Activated gamma-delta T cell treated with anti-CD3 and anti-CD28 coated beads, Interleukin-2, amount 50 U/mL, for 16 hours (primary cell): ENCODE measurements at places on chromosomes 3 and 15.
A peak's percentile ranks its signal among the peaks of the same experiment; 100 is the strongest.

DNA sequence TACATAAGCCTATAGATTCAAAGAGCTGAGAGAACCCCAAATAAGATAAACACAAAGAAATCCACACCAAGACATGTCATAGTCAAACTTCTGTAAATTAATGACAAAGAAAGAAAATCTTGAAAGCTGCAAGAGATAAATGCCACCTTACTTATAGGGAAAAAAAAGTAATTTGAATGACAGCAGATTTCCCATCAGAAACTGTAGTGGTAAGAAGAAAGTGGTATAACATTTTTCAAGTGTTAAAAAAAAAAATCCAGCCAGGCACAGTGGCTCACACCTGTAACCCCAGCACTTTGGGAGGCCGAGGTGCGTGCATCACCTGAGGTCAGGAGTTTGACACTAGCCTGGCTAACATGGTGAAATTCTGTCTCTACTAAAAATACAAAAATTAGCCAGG is 37.4 kb downstream of the CFAP92 start:
- no peak for DNase-seq

GRCh38 chr3:53823956-53824657 is 22.1 kb downstream of the CHDH start:
- DNase-seq, result no peak

- no peak for DNase-seq
These were observed 229.1 kb downstream of the CHST2 start for GRCh38 chr3:143348486-143349327.

- DNase-seq, result no peak
These were observed 18.7 kb upstream of the APH1B start for GRCh38 chr15:63258658-63259057.

DNA sequence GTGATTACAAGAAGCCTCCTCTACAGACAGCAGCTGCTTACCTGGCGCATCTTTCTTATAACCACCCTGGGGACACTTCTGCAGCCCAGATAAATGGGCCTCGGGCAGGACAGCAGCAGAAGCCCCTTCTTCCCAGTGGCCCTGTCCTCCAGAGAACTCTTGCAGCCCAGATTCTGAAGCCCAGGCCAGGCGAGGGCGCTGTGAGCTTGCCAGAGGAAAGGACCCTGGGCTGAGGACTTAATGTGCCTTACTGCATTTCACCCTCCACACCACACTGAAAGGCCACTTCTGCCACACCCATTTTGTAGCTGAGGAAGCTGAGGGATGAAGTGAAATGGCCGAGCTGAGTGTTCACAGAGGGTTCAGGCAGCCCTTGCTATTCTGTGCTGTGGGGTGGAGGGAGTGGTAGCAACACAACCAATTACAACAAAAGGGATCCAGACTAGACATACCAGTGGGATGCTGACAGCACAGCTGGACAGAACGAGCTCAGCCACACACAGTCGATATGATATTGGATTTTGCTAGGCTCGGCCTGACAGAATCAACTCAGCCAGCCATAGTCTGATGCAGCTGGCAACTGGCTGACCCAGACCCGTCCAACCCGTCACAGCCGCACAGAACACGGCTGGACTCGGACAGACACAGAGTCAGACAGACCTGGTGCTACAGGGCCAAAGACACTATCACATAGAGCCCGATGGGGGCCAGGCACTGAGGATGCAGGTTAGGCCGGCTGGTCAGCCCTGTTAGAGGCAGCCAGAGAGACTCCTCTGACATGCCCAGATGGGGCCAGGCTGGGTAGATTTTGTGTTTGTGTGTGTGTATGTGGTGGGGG is 7.3 kb downstream of the ACOX2 start:
- DNase-seq, result no peak

DNA sequence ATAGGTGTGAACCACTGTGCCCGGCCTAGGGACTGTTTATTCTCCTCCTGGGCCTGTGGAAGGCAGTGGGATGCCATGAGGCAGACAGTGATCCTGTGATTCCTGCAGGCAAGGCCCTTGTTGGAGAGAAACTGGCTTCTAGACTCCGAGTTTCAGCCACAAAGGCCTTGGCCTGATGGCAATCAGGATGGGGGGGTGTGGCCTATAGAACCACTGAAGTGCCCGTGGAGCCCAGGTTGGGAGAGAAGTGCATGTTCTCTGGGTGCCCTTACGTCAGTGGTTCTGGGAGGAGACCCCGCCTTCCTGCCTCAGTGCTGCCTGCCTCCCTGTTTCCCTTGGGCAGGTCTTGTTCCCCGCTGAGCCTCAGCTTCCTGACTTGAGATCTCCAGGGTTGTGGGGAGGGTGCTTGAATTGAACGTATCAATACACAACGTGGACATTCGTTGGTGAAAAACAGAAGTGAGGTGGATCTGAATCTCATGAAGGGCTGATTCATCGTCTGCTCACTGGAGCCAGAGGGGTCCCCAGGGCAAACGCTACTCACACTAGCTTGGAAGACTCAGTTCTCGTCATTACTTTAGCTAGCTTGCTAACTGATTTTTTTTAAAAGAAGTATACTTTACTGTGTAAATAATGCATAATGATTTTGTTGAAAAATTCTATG is 31.8 kb downstream of the IRAK2 start:
- no peak for DNase-seq

DNA sequence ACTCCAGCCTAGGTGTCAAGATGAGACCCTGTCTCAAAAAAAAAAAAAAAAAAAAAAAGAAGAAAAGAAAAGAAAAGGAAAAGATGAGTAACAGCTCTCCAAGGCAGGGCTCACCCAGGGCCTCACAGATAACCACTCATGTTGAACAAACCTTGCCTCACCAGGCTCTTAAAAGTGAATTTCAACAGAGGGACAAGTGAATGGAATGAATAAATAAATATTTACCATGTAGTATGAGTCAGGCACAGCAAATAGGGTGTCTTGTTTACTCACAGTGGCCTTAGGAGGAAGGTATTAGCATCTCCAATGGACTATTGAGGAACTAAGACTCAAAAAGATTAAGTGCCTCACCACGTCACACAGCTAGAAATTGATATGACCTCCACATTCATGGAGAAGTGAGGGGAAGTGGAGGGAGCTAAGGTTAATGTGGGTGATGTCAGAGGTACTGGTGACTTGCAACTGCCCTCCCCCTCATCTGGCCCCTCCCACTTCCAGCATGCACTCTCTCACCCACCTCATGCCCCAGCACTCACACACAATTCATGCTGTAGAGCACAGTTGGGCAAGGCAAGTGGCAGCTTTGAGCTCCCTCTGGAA is 255.5 kb downstream of the UACA start:
- no peak for DNase-seq

GRCh38 chr3:42289026-42289425 is 23.0 kb upstream of the CCK start:
- DNase-seq, result no peak

GRCh38 chr3:13669457-13669856 is 120.5 kb downstream of the FBLN2 start:
- no peak for DNase-seq

- peak; percentile 39 for DNase-seq
These were observed 7.4 kb upstream of the U2SURP start for GRCh38 chr3:142993958-142994442.

- DNase-seq, result peak; percentile 20
These were observed 559 bp upstream of the LRRN1 start for GRCh38 chr3:3798631-3799113.

GRCh38 chr3:65855370-65856100 is 183.2 kb downstream of the MAGI1 start:
- no peak for DNase-seq

GRCh38 chr3:184011937-184012889 is 5.5 kb downstream of the ABCC5 start:
- DNase-seq, result no peak
